ENCODE measurements at places on chromosomes 4 and X. TPM values are rescaled to one million over a fixed set of nuclear protein-coding genes. Genes with fewer than 3 reads are reported as not detected.

Gene ASB12
- 2.7 TPM for total RNA-seq

Gene CSAG1
- total RNA-seq: not detected

Gene GDI1
- total RNA-seq: 70.3 TPM

Gene PABPC1L2B
- not detected for total RNA-seq

Gene EDNRA
- 3.7 TPM for total RNA-seq

Gene NLGN3
- 0.38 TPM for total RNA-seq

Gene ARAP2
- 2.4 TPM for total RNA-seq

DNA sequence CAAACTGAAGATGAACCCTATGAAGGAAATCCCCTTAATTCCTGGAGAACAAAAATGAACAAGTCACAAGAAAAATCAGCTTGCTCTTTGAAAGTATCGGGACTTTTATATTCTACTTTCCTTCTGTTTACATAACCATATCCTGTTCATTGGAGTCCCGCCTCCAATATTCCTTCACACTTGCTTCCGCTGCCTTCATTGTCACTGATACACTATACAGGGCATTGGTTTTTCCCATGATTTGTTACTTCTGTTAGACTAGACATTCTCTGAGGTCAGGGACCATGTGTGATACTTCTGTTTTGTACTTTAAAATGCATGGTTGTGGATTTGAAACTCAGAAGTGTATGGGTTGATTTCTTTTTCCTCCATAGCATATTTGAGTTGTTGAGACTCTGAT lies 18.8 kb downstream of the MCUB start:
- DNase-seq: no peak

DNA sequence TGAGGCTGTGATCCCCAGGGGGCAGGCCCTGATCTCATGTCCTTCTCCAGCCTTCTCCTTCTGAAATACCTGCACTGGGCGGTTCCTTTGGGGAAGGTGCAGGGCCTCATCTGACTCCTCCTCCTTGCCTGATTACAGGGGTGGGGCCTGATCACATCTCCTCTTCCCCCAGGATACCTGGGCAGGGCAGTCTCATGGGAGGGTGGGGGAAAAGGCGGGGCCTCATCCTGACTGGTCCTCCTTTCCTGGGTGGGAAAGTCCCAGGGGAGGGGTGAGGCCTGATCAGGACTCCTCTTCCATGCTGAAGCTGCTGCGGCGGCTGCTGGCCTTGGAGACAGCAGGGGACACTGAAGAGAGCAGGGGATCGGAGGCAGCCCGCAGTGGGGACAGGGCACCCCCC lies 13.3 kb downstream of the TFE3 start:
- no peak for DNase-seq

DNA sequence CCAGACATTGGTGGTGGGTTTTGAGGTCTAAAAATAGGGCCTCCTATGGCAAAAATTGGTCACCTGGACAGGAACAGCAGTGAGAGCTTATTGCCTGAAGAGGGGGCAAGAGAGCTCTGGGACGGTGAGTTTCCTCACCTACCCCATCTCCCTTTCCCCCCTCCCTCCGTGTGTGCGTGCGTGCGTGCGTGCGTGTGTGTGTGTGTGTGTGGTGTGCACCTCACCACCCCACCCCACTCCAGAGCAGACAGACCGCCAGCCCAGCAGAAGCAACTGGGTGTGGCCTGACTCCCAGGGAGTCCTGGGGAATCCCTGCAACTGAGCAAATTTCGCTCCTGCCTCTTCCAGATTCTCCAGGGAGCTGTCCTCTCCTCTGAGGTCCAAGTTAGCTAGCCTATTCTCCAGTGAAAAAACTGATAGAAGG lies 44.7 kb downstream of the PRPS1 start:
- peak; percentile 80 for DNase-seq

DNA sequence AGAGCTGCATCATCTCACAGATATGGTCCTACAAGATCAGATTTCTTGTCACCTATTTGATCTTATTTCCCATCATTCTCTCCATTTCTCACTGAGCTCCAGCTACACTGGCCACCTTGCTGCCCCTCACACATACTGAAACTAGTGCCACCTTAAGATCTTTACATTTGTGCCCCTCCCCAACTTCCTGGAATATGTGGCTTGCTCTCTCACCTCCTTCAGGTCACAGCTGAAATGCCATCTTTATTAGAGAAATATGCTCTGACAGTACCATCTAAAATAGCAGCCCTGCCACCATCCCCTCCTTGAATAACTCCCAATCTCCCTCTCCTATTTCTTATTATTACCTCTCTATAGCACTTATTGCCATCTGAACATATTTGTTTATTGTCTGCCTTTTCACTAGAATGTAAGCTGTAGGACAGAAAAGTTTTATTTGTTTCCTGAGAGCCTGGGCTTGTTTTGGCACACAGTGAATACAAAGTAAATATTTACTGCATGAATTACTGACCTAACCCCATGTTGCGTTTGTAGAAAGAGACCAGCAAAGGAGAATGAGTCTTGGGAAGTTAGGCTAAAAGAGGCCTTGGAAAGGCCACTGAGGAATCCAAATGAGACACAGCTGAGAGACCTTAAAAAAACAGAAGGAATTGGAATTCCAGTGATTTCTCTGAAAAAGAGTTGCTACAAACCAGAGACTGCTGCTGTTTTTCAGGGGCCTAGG lies 22.7 kb downstream of the DYNLT3 start:
- no peak for DNase-seq

GRCh38 chrX:115040417-115040816 lies 23.0 kb upstream of the IL13RA2 start:
- DNase-seq: no peak

DNA sequence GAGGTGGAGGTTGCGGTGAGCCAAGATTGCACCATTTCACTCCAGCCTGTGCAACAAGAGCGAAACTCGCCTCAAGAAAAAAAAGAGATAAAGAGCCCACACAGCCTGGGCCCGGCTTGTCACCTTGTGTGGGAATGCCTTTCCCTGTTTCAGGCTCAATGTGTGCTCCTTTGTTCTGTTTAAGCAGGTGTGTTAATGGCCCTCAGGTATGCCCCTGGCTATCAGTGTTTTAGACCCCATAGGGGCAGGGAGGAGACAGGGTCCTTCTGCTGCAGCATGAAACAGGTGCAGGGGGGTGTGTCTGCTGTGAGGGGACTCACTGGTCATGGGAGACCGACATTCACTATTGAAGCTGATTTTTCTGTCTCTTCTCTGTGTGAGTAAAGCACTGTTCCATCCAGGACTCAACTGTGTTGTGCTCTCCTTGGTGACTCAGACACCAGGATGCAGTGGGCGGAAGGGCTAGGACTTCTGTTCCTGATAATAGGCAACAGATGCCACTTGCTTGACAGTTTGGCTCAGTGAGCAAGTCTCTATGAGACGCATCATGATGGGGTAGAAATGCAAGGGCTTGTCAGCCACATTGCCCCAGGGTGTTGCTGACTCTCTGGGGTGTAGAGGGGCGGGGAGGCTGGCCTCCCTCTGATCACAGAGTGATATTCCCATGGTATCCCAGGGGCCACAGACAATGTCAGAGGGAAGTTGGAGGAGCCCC lies 15.6 kb upstream of the LAP3 start:
- DNase-seq: no peak

- no peak for DNase-seq
Measured at GRCh38 chr4:89251396-89251795, 56.2 kb downstream of the GPRIN3 start.

Measured in Right ventricle myocardium superior (tissue), 1 donor.